Activated CD8-positive, alpha-beta memory T cell treated with anti-CD3 and anti-CD28 coated beads, Interleukin-2, amount 50 U/mL, for 4 hours (primary cell): ENCODE measurements at places on chromosomes 7 and 10.

- DNase-seq: no peak
Measured at GRCh38 chr7:104843198-104843597, 170.8 kb upstream of the KMT2E start.

DNA sequence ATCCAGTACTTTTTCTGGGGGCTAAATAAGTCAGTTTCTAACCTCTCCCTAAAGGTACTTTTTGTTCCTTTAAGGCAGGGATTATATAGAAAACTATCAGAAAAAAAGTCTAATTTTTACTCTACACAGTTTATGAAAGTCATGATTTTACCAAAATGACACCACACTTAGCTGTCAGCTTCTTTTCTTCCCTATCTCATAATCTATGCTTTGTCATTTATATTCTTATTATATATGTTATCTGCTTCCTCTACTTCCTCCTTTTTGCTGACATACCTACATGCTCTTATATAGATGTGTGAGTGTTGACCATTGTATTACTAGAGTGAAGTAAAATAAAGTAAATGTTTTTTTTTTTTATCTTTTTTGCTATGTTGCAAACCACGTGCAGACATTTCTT, 203.9 kb upstream of the CHRM2 start:
- DNase-seq: no peak

DNA sequence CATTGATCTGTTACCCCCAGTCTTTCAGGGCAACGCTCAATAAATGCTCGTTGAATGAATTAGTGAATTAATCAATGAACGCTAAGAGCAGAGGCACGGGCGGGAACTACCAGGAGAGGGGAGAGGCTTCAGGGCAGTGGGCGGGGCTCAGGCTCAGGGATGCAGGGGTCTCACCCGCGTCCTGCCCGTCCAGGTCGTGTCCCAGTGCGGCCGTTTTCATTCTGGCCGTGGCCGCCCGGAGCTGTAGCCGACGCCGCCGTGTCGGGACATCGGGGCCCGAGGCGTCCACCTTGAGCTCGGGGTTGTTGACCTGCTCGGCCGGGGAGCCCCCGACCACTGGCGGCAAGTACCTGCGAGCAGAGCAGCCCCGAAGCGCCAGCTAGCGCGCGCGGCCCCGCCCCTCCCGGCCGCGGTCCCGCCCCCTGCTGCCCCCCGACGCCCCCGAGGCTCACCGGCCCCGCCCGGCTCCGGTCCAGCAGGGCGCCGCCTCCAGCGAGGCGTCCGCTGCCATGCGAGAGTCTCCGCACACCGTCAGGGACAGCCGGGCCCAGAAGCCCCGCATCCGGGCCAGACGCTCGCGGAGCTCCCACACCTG, 2.8 kb upstream of the GAL3ST4 start:
- DNase-seq: peak; percentile 37

DNA sequence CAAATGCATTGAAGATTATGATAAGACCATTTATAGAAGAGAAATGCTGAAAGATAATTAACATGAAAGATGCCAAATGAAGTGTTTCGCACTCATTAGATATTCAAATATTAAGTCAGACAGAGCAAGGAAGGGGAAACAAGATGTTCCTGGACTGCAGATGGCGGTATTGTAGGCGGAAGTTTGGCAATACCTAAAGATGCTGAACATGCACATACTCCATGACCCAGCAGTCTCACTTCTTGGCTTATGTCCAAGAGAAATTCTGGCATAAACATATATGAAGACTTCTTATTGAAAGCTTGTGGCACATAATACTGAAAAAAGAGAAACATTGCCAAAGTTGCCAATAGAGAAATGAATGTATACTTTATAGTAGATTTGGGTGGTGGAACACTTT, 325.4 kb upstream of the SEMA3C start:
- DNase-seq: no peak

GRCh38 chr10:110421512-110422138, 76.1 kb upstream of the DUSP5 start:
- no peak for DNase-seq

DNA sequence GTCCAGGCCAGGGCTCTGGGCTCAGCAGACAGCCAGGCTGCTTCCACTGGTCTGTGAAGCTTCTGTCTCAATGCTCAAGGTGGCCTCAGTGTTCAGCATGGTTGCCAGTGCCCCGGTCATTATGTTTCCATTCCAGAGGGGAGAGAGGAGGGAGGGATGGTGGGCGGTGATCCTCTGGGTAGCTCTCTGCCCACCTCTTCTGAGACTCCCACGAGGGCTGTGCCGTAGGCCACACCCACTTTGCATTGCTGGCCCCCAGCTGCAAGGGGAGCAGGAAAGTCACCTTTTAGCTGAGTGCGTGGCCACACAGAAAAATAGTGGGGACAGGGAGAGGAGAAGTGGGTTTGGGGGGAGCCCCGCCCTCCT, 42.5 kb downstream of the FOXK1 start:
- DNase-seq: no peak

DNA sequence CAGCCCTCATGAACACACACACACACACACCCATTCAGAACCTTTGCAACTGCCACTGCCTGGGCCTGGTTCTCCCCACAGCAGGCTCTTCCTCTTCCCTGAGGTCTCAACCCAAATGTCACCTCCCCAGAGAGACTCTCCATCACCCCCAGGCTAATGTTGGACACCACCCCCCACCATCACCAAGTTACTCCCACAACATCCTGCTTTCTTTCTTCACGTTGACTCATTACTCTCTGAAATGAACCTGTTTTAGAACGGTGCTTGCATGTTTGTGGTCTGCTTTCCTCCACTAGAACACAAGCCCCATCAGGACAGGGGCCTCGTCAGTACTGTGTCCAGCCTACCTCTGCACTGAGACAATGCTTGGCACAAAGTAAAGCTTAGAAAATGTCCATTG, 16.0 kb downstream of the AFAP1L2 start:
- DNase-seq: no peak

DNA sequence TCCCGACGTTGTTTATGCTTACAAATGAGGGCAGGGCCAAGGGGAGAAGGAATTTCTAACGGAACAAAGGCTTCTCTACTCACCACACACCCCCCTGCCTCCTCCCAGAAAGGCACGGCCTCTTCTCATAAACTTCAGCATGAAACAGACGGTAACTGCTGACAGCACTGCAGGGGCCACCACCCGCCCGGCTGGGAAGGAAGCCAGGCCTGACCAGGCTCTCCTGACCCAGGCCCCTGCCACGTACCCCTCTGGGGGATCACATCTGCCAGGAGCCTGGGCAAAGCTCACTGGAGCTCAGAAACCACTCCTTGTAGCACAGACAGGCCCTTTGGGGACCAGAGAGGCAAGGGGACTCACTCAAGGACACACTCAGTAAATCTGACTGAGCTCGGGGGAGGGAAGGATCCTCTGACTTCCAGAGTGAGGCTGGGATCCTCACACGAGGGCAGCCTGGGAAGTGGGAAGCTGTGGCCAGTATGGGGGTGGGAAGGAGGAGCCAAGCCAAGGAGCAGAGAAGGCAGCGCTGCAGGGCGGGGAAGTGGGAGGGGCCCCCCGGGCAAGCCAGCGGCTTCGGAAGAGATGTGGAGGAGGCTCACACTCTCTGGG, 46.1 kb downstream of the ZCCHC24 start:
- no peak for DNase-seq

DNA sequence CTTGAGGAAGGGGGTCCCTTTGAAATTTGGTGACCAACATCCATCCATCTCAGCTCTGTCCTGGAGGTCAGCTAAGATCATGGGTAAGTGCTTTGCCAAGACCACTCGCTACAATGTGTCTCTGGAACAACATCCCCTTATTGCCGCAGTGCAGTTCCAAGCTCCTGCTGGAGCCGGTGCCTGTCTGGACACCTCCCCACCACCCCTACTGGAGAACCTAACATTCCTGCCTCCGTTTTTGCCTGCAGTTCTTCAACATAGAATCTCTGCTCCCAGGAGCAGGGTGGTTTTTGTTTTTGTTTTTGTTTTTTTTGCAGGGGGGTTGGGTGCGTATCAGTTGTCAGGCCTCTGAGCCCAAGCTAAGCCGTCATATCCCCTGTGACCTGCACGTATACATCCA, 51.2 kb upstream of the FXYD4 start:
- no peak for DNase-seq

GRCh38 chr10:74753442-74754211, 72.8 kb upstream of the KAT6B start:
- DNase-seq: no peak

DNA sequence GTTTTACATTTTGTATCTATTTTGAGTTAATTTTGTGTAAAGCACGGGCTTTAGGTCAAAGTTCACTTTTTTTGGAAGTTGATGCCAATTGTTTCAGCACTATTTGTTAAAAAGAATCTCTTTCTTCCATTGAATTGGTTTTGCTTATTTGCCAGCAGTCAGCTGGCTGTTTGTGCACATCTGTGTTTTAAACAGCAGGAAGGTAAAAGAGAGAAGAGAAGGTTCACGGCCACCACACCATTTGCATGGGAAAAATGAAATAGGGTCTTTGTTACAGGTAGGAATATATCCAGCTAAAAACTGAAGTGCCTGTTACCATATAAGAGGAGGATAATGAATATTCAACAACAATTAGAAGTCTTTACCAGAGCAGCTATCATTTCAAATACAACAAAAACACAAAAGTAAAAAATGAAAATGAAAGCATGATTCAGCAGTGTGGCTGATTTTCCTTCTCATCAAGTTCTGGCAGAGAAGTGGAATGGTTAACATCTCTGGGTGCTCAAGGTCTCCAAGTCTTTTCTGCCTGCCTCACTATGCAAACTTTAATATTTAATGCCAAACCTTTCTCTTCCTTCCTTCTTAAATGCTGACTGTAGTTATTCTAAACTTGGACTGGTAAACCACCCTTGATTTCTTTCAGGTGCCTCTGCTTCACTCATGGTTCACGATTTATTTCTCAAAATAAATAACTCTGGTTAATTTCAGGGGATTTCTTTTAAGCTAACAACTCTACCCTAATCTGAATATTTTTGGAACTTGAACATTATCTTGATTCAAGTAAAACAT, 841.5 kb downstream of the GRM8 start:
- DNase-seq: no peak

GRCh38 chr7:2792856-2793487, 51.1 kb downstream of the GNA12 start:
- no peak for DNase-seq

- DNase-seq: no peak
Measured at GRCh38 chr7:30143748-30144251, 9.0 kb downstream of the MTURN start.

GRCh38 chr7:130894146-130894908, 160.3 kb upstream of the KLF14 start:
- DNase-seq: no peak

- DNase-seq: no peak
Measured at GRCh38 chr7:37526623-37527022, 78.0 kb upstream of the ELMO1 start.

DNA sequence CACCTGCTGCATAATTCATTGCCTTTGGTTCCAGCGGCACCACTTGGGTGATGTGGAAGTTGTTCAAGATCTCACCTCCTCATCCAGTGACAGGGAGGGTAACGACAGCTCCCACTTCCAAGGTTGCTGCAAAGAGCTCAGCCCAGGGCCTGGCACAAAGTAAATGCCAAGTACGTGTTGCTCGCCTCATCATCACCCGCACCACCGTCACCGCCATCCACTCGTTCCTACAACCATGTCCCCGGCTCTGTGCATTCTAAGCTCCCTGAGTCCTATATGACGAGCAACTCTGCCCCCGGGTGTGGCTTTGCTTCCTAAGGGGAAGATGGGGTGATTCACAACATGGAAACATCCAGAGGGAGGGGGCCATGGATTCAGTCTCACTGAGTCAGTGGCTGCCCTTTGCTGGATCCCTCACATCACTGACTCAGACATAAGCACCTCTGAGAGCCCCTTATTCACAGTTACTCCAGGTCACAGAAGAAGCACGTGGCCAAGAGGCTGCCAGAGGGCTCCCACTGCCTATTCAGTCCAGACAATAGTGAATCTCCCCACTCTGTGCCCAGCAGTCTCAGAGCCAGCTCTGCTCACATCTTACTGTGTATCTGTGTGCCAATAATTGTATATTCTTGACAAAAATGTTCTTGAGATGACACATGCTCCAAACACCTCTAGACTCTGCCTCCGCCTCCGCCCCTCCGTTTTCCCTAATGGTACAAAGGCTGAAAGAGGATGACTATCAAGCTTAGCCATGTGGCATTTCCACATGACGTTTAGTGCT, 159.1 kb downstream of the GFRA1 start:
- DNase-seq: no peak

- DNase-seq: no peak
Measured at GRCh38 chr7:147775516-147776284, 814.9 kb upstream of the C7orf33 start.

GRCh38 chr7:50864694-50865093, 82.0 kb upstream of the GRB10 start:
- no peak for DNase-seq

- no peak for DNase-seq
Measured at GRCh38 chr10:1308962-1309616, 252.9 kb downstream of the WDR37 start.

DNA sequence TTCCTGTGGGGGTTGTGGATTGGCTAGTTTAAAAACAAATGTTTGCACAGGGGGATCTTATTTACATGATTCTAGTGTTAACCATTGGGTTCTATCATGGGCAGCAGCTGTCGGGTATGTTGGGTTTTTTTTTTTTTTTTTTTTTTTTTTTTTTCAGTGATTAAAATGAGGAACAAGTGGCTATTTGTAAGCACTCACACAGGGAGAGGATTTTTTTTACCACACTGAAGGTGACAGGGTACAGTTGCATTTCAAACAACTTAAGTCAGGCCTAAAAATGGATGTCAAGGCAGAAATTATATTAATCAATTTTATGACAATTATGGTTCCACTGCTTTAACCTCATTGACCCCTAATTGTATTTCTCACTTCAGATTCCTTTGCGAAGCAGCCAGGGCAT, 92.8 kb downstream of the CD36 start:
- no peak for DNase-seq

DNA sequence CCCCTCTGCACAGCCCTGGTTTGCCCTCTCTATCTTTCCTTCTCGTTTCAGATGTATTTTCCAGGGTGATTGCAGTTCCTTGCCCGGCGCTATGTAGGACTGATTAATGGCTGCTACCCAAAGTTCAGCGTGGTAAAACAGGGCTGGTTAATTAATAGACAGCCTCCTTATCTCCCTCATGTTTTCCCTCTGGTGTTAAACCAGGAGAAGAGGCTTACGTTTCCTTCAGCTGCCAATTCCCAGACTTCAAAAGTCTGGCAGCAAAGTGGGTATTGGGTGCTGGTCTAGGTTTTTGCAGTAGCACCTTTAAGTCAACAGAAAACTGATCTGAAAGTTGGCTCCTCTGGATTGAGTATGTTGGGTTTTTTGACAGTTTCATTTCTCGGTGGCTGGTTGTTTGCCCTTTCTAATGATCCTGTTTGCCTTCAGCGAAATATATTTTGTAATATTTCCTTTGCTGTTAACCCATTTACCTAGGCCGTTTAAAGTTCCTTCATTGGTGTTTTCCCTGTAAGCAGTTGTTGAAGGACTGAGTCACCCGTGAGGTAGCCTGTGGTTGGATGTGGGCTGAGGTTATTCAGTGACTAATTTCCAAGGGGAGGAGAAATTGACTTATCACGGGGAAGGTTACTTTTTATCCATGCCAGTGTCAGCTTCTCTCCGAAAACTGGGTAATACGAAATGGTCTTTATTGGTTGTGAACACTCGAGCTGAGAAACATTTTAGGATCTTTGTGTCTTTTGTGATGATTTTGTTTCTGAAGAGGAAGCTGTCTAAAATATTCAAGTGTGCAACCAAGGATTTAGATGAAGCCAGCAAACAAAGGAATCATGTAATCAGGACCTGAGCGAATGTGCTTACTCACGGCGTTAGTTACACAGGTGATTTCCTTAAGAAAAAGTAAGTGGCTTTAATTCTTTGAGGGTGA, 257.2 kb downstream of the KIAA1217 start:
- DNase-seq: no peak
